ENCODE measurements at places on chromosomes 1 and 21. TPM values are rescaled to one million over a fixed set of nuclear protein-coding genes. Genes with fewer than 3 reads are reported as not detected.

ACKR1 gene
- 10.7 TPM for polyA plus RNA-seq

FCRL6 gene
- polyA plus RNA-seq, result not detected

SPOCD1 gene
- polyA plus RNA-seq, result 1.7 TPM

NCMAP gene
- 0.10 TPM for polyA plus RNA-seq

IGSF3 gene
- polyA plus RNA-seq, result 25.4 TPM

OR10K1 gene
- polyA plus RNA-seq, result not detected

TP73 gene
- polyA plus RNA-seq, result 19.0 TPM

CITED4 gene
- 16.3 TPM for polyA plus RNA-seq

GJA4 gene
- polyA plus RNA-seq, result 14.4 TPM

PGLYRP3 gene
- not detected for polyA plus RNA-seq

ELOVL1 gene
- polyA plus RNA-seq, result 158 TPM

ZCCHC17 gene
- polyA plus RNA-seq, result 61.7 TPM

PDE9A gene
- polyA plus RNA-seq, result 19.1 TPM

FALEC gene
- polyA plus RNA-seq, result not detected

NFASC gene
- polyA plus RNA-seq, result 54.4 TPM

FYB2 gene
- not detected for polyA plus RNA-seq

MPZL1 gene
- 39.6 TPM for polyA plus RNA-seq

KIF26B gene
- polyA plus RNA-seq, result 17.6 TPM

SHE gene
- 1.6 TPM for polyA plus RNA-seq

ADAMTS5 gene
- 0.22 TPM for polyA plus RNA-seq

COL11A1 gene
- 0.58 TPM for polyA plus RNA-seq

CD84 gene
- 0.49 TPM for polyA plus RNA-seq

AIRE gene
- polyA plus RNA-seq, result not detected

B3GALT2 gene
- 2.3 TPM for polyA plus RNA-seq

TAF12 gene
- polyA plus RNA-seq, result 24.0 TPM

DMRTA2 gene
- 19.7 TPM for polyA plus RNA-seq

MPL gene
- 0.32 TPM for polyA plus RNA-seq

PTCH2 gene
- polyA plus RNA-seq, result 0.71 TPM

DDX59 gene
- 14.8 TPM for polyA plus RNA-seq

CYP4A22 gene
- polyA plus RNA-seq, result not detected

AGO3 gene
- 4.8 TPM for polyA plus RNA-seq

NCDN gene
- 152 TPM for polyA plus RNA-seq

TMCO4 gene
- polyA plus RNA-seq, result 4.8 TPM

PAQR6 gene
- polyA plus RNA-seq, result 319 TPM

NCAM2 gene
- 6.1 TPM for polyA plus RNA-seq

CYB561D1 gene
- polyA plus RNA-seq, result 7.5 TPM

FCGR1A gene
- polyA plus RNA-seq, result 4.6 TPM

S100A1 gene
- 570 TPM for polyA plus RNA-seq

PLPP3 gene
- 54.2 TPM for polyA plus RNA-seq

BRDT gene
- not detected for polyA plus RNA-seq

C1QA gene
- 86.1 TPM for polyA plus RNA-seq

CR1 gene
- polyA plus RNA-seq, result 0.39 TPM

PBX1 gene
- 72.1 TPM for polyA plus RNA-seq

INKA2 gene
- 20.5 TPM for polyA plus RNA-seq

AK5 gene
- 34.6 TPM for polyA plus RNA-seq

SPRR2D gene
- polyA plus RNA-seq, result not detected

IL19 gene
- polyA plus RNA-seq, result not detected

MTMR11 gene
- polyA plus RNA-seq, result 2.5 TPM

ZC3H12A gene
- 0.27 TPM for polyA plus RNA-seq

PADI4 gene
- polyA plus RNA-seq, result not detected

LHX8 gene
- polyA plus RNA-seq, result not detected

REN gene
- polyA plus RNA-seq, result 0.31 TPM

MEX3A gene
- 91.7 TPM for polyA plus RNA-seq

PDZK1IP1 gene
- not detected for polyA plus RNA-seq

ZBTB18 gene
- polyA plus RNA-seq, result 27.4 TPM
